Right ventricle myocardium inferior (tissue), 1 donor: ENCODE measurements at places on chromosomes 7 and 10.
A peak's percentile ranks its signal among the peaks of the same experiment; 100 is the strongest.

GRCh38 chr10:103192089-103192450 lies 1.0 kb downstream of the NT5C2 start:
- DNase-seq, result no peak

GRCh38 chr7:29496355-29497020 lies 67.1 kb upstream of the PRR15 start:
- no peak for DNase-seq

- peak; percentile 77 for DNase-seq
Observed at GRCh38 chr10:21496343-21497176, 28.9 kb downstream of the SKIDA1 start.

DNA sequence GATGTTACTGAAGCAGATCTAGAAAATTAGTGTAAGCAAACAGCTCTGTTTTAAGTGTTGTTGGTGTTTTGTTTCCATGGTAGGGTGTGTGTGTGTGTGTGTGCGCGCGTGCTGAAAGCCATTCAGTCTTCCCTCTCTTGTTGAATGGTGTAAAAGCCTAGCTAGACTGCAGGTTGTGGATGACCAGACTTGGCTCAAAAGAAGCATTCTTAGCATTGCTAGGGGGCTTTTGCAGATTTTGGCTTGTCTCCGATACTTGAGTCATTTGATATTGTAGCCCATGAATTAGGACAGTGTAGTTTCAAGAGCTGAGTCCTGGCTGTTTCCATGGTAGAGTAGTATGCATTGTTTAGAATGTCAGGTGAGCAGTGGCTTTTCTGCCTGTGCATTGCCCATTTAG lies 99.1 kb downstream of the SND1 start:
- DNase-seq, result no peak

GRCh38 chr10:48598936-48599829 lies 5.7 kb downstream of the ARHGAP22 start:
- DNase-seq, result no peak
